ENCODE measurements at places on chromosomes 2 and 18.

DNA sequence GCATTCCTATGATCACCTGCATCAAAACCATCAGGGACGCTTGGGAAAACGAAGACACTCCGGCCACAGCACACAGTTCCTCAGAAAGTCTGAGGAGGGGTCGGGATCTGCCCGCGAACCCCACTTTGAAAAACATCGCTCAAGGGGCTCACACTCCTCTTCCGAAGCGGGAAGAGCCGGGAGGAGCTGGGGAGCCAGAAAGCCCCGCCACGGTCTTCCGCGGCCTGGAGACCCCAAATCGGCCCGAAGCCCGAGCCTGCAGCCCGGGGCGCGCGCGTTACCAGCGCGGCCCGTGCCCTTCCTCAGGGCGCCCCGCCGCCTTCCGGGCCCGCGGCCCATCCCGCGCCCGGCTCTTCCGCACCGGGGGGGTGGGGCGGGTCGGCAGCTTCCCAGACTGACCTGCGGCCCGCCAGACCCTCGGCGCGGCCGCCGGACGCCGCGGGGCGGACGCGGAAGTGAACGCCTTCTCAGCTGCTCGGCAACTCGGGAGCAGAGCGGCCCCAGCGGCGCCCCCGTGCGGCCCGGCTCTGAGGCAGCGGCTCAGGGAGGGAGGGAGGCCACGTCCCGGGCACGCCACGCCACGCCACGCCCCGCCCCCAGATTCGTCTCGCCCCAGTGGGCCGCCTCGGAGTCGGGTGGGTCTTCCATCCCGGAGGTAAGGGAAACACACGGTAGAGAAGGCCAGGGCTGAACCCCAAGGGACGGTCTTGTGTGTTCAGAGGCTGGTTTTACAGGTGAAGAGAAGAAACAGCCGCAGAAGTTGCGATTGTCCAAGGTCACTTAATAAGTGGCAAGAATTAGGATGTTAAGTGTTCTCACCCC, at the start of gene KCTD18:
KCTD18 (minus strand) TSS at position 457 of the 822 bp plus-strand sequence. CDS start 3,052 bp downstream, outside the sequence.
- peak; percentile 32 for DNase-seq

GRCh38 chr2:26609205-26609631, 31.9 kb downstream of the CIB4 start:
- DNase-seq = no peak

DNA sequence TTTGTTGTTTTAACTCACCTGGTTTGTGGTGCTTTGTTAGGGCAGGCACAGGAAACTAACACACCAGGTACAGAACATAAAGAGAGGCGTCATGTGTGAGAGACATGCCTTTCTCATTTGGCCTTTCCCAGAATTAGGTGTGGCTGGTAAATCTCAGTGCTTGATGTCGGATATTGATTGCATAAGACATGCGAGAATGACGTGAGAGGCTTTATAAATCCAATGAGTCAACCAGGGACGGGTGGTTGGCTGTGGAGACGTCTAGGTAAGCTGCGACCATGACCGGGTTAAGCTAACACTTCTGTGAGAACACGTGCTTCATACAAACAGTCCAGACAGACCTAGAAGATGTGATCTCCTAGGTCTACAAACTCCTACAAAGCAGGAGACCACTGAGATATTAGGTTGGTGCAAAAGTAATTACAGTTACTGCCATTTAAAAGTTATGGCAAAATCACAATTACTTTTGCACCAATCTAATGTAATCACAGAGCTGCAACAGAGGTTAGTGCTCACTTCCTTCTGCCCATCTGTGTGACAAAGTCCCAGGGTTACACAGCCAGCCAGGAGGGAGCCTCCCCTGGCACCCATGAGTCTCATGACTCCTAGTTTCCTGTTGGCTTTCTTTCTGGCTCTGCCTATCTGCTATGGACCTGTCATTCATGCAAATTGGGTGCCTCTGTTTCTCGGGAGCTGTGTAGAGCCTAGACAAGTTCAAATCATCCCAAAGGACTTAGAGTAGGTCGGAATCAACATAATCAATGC, 98.9 kb upstream of the ATP8B1 start:
- DNase-seq = no peak

- DNase-seq = no peak
These were observed 90.0 kb upstream of the TNP1 start for GRCh38 chr2:216949700-216950413.

GRCh38 chr2:143623231-143623908, 494.2 kb downstream of the ARHGAP15 start:
- DNase-seq = no peak

DNA sequence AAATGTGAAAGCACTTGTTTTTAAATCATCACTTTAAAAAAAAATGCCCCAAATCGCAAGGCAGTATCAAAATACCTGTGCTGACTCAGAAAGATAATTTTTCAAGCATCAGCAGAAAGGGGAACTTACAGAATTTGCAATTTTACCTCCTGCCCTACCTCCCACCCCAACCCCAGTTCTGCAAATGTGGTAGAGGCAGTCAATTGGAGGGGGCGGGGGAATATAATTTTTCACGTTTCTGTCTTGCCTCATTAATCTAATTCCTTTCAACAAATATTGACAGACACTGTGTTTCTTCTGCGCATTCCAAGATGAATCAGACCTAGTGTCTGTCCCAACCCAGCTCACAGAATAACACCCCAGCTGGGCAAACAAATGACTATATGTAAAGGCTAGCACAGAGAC, 76.8 kb downstream of the ALPK2 start:
- DNase-seq = no peak

DNA sequence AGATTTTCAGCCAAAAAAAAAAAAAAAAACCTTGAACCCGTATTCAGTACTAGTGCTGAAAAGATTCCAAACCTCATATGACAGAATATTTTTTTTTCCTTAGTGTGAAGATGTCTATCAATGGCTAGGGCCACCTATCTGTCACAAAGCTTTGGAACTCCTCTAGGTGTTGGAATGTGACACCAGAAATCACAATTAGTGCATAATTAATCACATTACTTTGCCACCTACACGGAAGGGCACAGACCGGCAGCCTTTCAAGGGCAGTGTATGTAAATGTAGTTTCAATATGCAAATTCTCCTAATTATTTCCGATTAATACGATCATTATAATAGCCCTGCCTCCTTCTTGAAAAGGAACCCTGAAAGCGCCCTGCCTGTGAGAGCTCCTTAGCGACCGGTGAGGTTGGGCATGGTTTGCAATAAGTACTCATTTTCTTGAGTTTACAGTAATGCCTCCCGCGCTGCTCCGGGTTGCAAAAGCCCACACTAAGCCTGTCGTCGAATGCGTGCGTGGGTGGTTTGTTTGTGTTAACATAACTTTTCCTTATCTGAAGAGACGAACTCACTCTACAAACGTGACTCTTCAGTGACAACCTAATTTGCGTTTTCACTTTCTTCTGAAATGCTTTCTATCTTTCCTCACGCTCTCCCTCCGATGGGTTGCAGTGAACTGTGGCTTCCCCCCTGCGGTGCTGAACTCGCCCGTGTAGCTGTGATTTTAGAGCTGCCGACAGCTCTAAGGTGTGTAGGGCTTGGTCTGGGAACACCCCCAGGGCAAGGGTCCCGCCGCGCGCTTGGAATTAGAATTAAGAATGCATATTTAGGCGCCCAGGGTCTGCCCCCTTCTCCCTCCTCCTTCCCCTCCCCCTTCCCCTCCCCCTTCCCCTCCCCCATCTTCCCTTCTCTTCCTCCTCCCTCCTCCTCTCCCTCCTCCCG, 765 bp upstream of the ID2 start:
- no peak for DNase-seq

- no peak for DNase-seq
These were observed 34.5 kb downstream of the EMILIN2 start for GRCh38 chr18:2881088-2881839.

DNA sequence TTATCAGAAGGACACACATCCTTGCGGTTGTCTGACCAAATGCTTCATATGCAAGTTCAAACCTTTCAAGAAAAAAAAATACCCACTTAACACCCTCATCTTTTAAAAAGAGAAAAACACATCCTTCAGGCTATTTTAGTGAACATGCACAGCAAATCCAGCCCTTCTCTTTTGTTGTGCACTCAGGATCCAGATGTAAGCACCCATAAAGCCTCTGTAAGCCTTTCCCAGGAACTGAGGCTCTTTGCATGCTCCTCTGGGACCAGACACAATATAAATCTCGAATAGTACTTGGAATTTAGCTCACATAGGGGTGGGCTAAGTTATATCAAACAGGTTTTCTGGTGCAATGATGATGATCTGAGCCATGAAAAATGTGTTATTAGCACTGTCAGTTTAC, 308.8 kb upstream of the FAM98A start:
- no peak for DNase-seq

DNA sequence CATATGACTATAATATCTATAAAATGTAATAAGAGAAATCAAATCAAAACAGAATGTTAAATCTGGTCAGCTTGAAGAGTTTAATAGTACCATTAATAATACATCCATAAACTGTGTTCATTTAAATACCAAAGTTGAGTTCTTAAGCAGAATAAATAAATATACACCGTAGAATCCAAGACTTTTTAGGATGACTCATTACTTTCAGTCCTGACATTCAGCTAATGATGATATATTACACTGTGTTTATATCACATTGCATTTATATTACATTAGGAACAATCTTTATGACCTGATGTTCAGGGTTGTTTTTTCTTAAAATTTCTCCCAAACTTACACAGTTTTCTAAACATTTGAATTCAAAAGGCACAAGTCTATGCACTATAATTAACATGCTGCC, 331.3 kb downstream of the SS18 start:
- peak; percentile 49 for DNase-seq

DNA sequence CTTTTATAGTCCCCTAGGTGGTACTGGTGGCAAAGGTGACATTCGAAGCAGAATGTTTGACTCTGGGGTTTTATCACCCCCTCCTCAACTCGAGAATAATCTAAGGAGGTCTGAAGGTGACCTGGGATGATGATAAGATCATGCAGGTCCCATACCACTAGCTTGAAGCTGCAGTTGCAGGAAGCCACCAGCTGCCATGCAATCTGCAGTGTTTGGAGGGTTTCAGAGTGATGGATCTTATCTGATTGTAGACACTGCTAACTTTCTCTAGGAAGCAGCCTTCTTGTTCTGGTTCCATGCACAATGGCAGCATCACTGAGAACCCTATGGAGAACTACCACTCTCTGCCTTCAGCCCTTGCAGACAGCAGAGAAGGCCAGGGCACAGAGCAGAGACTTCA, 59.4 kb upstream of the LRPPRC start:
- DNase-seq = no peak

- no peak for DNase-seq
These were observed 49.9 kb downstream of the DGKD start for GRCh38 chr2:233404222-233404621.

DNA sequence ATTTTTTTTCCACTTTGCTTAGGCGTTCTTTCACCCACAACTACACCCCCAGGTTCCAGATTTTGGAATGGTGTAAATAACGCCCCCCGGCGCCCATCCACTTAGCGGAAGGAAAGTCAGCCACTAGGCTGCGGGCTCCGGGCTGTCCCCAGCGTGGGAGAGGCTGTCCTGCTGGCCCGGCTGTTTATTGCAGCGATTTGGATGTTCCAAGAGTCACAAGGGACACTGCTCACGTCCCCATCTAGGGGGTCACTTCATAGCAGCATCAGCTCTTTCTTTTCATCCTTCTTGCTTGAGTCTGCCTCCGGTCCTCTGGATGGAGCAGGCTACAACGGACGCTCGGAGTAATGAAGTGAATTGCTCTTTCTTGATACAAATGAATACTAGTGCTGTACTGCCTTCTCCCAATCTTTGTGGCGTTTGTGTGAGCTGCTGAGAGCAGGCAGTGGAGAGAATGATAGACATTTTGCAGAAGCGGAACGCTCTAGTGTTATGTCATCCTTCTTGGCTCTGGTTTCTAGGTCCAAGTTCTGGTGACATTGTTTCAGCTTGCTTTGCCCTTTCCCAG, 50.7 kb upstream of the PAIP2B start:
- DNase-seq = no peak

- no peak for DNase-seq
These were observed 13.2 kb upstream of the ENOSF1 start for GRCh38 chr18:725646-726045.

GRCh38 chr18:13217466-13217961, 1.0 kb upstream of the LDLRAD4 start:
- DNase-seq = no peak

DNA sequence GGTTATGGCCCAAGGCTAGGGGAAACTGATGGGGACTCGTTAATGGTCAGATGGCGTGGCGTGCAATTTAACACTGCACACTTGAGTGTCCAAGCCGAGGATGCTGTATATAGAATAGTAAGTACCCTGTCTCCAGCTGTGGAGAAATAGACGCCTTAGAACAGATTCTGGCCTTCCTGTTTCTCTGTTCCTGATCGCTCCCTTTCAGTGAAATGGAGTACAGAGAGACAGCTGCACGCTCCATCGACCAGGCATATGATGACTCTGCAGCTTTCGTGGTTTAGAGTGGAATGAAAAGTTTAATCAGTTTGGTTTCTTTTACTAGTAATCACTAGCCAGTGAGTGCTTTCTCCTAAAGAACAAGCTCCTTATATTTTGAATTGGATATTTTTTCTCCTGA, 213.4 kb downstream of the NEDD4L start:
- DNase-seq = no peak

GRCh38 chr18:25310045-25310444, 41.9 kb downstream of the ZNF521 start:
- no peak for DNase-seq

- no peak for DNase-seq
These were observed 82.0 kb downstream of the WDPCP start for GRCh38 chr2:63506320-63506719.

GRCh38 chr2:222545823-222546795, 109.8 kb downstream of the FARSB start:
- DNase-seq = no peak

DNA sequence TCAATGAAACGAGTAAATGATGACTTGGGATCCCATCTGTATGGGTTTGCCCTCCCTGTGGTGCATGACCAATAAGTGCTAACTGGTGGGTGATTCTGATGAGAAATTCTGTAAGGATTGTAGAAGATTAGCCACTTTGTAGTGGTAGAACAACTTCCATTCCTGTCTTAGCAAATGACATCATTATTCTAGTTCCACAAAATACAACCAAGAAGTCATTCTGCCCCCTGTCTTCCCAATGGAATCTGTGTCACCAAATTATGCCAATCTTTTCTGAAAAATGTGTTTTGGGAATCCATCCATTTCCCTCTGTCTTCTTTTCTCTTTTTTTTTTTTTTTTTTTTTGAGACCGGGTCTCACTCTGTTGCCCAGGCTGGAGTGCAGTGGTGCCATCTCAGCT, 48.4 kb downstream of the SLC38A11 start:
- no peak for DNase-seq

GRCh38 chr18:79361766-79362522, 33.8 kb upstream of the NFATC1 start:
- DNase-seq = no peak

GRCh38 chr2:138502255-138503086, 901 bp downstream of the SPOPL start:
- DNase-seq = no peak

GRCh38 chr2:192029089-192029488, 165.6 kb downstream of the TMEFF2 start:
- peak; percentile 22 for DNase-seq

DNA sequence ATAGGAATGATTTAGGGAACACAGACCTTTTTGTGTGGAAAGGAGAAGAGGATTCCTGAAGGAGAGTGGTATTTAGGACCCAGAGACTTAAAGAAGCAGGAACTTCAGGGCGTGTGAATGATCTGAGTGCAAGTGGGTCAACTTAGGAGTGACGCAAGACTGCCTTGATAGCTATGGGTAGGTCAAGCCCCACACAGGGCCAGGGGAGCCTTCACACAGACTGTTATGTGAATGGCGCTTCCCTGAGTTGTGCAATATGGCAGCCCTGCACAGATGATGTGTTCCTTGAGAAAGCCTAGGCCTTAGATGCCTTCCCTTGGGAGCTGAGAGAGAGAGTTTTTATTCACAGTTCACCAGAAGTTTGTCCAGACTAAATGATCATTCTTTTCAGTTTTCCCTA, 47.1 kb upstream of the IGFBP5 start:
- no peak for DNase-seq

GRCh38 chr18:38369772-38370690, 804.4 kb upstream of the CELF4 start:
- no peak for DNase-seq

Data from HFF-Myc (cell line).